ENCODE measurements at places on chromosomes 13 and 19.
A peak's percentile ranks its signal among the peaks of the same experiment; 100 is the strongest.

- no peak for DNase-seq
These were observed 1.6 kb upstream of the ZNF556 start for GRCh38 chr19:2865334-2866100.

GRCh38 chr13:43085545-43085944 lies 62.2 kb downstream of the DNAJC15 start:
- DNase-seq, result peak; percentile 26

DNA sequence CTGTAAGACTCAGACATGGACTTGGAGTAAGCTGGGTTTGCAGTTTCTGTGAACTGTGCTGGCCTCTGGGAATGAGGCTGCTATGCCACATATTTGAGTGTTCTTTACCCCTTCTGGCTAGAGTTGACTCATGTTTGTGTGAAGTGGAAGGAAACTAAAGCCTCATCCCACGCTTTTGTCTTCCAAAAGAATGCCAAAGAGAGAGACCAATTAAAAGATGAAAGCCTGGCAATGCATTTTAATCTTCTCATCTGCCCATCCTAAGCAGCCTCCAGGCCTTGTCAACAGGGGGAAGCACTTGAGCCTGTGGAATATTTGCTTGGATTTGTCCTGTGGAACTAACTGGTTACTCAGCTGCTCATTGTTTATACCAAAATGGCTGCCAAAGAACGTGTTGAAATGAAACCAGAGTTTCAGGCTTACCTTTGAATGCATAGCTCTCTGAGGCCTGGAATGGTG lies 49.1 kb downstream of the LMO7 start:
- peak; percentile 66 for DNase-seq

- DNase-seq, result no peak
These were observed 31.4 kb downstream of the ZDHHC20 start for GRCh38 chr13:21427741-21428140.

GRCh38 chr13:72960541-72960940 lies 98.3 kb upstream of the KLF5 start:
- DNase-seq, result no peak

DNA sequence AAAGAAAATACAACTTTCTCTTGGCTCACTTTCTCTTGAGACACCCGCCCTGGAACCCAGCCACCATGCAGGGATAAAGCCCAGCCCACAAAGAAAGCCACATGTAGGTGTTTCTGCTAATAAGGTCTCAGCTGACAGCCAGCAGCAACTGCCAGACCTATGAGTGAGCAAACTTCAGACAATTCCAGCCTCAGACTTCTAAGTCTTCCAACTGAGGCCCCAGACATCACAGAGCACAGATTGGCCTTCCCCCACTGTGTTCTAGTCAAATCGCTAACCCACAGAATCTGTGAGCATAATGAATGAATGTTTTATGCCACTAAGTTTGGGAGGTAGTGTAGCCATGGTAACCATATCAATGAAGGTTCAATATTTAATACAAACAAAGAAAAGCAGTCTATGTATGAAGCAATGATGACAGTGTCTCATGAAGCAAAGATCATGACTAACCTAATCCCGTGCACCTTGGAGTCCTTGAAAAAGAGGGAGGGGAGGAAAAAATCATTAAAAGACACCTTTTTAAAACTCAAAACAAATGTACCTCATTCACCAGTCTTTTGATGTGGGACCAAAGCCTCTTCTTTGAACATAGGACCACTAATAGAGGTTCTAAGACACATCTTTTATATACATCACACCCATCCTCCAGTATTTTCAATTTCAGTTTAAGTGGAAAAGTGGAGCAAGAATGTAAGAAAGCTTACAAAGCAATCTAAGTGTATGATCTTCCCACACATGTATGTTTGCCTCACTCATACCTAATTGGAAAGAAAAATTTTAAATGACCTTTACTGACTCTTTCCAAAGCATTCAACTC lies 6.2 kb downstream of the MRPS31 start:
- no peak for DNase-seq

GRCh38 chr19:2577722-2578335 lies 101.9 kb downstream of the GADD45B start:
- DNase-seq, result no peak

DNA sequence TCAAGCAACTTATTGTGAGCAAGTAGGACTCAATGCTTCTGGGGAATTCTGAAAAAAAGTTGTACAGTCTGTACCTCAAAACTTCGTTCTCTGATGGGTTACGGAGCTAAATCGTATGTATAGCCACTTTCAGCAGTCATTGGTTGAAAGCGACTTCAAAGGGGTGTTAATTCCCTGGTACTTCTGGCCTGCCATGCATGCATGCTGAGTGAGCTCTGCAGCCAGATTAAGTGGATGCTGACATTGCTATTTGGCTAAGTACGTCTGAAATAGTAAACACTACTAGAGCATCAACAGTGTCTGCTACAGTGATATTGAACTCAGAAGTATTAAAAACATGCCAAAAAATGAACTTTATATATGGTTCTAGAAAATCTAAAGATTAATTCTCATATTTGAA lies 1183.1 kb upstream of the PCDH20 start:
- no peak for DNase-seq

GRCh38 chr19:9046694-9047093 lies 36.5 kb upstream of the MUC16 start:
- no peak for DNase-seq

GRCh38 chr13:31859571-31859970 lies 120.2 kb downstream of the RXFP2 start:
- DNase-seq, result no peak

All from AG08395 (cell line).